ENCODE measurements at places on chromosomes 1 and 21.

DNA sequence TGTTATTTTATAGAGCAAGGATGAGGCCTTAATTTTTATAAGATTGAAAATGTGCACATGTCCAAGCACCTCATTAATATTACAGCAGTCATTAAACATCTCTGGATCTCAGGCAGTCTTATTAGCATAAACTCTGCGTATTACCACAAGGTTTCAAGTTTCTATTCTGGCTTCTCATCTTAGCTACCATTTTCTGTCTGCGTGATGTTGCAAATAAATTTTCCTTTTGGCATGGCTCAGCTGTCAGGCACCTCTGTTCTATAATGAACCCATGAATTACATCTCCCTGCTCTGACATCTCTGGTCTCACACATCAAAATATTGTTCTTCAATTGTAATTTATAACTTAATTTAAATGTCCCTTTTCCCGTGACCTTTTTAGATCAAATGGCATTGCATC, 156.5 kb downstream of the SLC45A1 start:
- no peak for DNase-seq

DNA sequence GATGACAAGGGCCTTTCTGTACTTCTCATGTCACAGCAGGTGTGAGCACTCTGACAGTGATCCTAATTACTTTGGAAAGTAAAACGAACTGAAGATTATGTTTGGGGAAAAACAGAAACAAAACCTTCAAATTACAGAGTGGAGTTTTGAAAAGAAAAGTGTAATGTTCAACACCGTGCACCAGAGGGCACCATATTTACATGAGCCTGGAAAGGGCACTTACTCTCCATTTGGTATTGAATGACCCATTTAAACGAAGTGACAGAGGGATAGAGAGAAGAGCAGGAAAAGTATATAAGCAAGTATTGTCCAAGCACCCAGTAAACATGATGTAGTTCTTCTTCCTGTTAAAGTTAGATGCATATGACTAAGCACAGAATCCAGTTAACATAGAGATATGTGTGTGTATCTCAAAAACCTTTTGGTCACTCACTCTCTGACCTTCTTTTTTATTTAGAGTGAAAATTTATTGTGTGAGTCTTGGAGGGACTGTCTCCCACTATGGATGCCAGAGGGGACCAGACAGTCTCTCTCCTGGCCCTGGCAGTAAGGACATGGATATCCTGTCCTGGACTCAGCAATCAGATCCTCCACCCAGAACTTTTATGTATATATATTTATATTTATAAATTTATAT, 3.8 kb upstream of the RGSL1 start:
- peak; percentile 11 for DNase-seq

- DNase-seq, result peak; percentile 49
These were observed 224.3 kb upstream of the FGGY start for GRCh38 chr1:59072583-59072947.

DNA sequence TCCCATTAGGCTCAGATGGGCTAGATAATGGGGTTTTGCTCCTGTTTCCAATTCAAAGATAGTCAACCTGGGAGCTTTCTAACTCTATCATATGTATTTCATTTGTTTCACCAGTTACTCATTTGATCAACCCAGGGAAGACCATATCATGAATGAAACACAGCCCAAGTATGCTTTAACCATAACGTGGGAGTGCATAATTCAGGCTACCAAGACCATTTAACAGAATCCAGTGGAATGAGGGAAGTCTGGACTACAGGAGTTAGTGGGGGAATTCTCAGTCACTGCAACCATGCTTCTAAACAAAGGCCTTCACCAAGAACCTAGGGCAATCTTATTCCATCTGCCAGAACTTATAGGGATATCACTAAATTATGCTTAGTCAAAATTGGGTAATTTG, 15.0 kb upstream of the SLC16A1 start:
- DNase-seq, result no peak

- no peak for DNase-seq
These were observed 17.7 kb downstream of the AGT start for GRCh38 chr1:230696218-230696617.

GRCh38 chr1:16186655-16187235, 25.7 kb downstream of the ARHGEF19 start:
- no peak for DNase-seq

DNA sequence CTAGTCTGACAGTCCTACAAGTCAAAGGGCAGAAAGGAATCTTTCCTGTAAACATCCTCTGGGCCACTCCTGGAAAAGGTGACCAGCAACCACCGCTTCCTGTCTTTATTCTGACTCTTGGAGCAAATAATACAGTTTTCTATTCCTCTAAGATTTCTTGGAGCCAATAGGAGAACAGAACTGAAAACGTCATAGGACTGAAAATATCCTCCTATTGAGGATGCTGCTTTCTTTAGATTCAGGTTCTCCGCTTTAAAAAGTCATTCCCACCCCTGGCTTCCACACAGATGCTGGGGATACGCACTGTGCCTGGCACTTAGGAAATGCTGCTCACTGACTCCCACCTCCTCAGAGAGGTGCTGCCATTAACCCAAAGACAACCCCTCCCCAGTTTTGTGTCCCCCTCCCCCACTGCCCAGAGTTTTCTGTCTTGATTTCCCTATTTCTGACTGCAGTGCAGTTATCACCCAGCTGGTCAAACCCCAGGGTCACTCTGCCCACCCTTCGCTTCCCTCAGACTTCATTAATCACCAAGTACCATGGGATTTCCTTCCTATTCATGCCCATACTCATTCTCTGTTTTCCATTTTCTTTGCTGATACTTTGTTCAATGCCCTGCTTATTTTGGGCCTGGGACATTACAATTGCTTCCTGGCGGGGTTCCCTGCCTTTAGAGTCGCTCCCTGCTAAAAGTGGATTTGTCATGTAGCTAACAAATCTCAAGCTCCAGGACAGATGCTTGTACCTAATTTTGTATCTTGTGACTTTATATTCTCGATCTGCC, 82.1 kb upstream of the ARHGAP29 start:
- DNase-seq, result peak; percentile 28

DNA sequence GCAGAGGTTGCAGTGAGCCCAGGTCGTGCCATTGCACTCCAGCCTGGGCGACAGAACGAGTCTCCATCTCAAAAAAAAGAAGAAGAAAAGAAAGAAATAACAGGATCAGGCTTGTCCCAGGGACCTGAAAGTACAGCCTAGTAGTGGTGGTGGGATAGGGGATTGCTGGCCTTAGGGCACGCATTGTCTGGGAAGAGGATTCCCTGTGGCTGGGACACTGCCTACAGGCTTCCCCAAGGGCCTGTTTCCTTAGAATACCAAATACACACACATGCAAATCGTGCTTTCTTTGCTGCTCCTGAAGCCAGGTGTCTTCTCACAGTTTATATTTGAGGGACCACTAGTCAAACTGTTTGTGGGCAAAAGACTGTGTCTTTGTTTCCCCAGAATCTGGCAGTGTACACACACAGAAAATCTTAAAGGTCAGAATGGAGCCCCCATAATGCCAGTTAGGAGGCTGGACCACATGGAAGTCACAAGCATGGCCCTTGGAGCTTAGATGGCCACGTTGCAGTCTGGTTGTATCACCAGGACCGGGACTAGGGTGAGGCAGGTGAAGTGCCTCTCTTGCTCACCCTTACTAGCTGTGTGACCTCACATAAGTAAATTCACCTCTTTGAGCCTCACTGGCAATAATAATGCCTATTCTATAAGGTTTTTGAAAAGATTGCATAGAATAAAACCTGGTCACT, 12.7 kb upstream of the ASAP3 start:
- no peak for DNase-seq

- no peak for DNase-seq
These were observed 179.3 kb downstream of the NCAM2 start for GRCh38 chr21:21177353-21177986.

DNA sequence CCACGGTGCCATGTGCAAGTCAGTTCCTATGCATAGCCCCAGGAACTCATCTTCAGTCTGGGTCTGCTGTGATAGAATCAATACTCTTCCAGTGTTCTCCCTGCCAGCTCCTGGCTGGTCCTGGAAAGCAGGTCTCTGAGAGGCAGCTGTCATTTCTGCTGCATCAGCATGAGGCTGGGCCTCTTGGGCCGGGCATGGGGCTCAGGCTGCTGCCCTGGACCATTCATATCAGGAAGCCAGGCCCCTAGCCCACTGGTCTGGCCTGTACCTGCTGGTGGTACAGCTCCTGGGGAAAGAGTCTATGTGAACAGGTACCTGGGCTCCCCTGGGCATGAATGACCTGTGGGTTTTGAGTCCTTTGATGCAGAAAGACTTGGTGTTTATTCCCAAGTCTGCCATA, 173.6 kb upstream of the CSF3R start:
- DNase-seq, result no peak

GRCh38 chr1:86430376-86430775, 6.4 kb downstream of the CLCA2 start:
- no peak for DNase-seq

DNA sequence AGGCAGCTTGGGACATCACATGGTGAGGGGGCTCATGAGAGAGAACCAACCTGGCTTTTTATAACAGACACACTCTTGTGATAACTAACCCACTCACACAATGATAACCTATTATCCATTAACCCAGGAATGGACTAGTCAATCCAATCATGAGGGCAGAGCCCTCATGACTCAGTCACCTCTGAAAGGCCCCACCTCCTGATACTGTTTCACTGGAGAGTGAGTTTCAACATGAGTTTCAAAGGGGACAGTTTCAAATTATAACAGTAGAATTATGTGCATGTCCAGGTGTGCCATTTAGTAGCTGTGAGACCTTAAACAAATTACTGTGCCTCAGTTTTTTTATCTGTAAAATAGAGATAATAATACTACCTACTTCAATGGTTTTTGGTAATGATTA, 47.6 kb upstream of the PPP2R5A start:
- no peak for DNase-seq

DNA sequence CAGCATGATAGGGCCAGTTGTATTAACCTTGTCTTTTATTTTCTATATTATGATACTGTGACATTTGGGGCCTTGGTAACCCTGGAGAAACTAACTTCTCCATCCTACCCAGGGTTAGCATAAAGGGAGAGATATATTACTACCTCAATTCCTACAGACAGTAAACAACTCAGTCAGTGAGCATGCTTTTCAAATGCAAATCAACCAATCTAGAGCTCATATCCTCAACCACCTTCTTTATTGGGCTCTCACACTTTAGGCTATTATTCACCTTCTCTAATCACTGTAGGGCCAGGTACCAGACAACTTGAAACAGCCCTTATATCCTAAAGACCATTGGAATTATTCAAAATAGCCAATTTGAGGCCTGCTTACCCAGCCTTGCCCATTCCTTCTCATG, 477.6 kb downstream of the PTPRC start:
- DNase-seq, result no peak

DNA sequence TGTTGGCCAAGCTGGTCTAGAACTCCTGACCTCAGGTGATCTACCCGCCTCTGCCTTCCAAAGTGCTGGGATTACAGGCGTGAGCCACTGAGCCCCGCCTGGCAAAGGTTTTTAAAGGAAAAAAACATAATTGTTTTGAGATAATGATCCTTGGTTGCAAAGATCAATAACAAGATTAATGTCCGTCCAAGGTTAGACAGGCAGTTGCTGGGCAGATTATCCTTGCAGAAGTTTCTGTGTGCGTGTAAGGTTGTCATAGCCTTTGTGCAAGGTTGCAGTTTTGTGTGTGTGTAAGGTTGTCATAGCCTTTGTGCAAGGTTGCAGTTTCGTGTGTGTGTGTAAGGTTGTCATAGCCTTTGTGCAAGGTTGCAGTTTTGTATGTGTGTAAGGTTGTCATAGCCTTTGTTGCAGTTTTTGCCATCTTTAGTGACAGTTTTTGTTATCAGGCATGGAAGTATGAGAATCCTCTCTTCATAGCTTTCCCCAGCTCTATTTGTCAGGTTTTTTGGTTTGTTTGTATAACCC, 3.6 kb downstream of the YBEY start:
- DNase-seq, result no peak

DNA sequence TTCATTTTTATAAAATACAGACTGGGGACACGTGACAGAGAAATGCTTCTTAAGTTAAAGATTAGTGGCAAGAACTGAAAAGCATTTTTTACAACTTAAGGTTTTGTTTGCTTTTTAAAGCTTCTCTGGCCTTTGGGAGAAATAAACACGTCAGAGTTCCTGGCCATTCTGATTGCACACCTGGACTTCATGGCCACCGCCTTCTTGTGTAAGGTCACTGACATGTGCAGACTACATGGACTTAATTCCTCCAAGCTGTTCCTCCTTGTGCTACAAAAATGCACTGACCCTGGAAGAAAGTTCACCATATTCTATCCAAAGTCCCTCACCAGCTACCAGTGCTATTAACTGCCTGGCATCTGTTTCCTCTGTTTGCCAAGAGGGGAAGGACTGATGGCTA, 56.1 kb downstream of the GADD45A start:
- no peak for DNase-seq

- DNase-seq, result no peak
These were observed 4.2 kb downstream of the B3GALT6 start for GRCh38 chr1:1236176-1236763.

- peak; percentile 78 for DNase-seq
These were observed 64.3 kb upstream of the ZC3H12A start for GRCh38 chr1:37410105-37410504.

DNA sequence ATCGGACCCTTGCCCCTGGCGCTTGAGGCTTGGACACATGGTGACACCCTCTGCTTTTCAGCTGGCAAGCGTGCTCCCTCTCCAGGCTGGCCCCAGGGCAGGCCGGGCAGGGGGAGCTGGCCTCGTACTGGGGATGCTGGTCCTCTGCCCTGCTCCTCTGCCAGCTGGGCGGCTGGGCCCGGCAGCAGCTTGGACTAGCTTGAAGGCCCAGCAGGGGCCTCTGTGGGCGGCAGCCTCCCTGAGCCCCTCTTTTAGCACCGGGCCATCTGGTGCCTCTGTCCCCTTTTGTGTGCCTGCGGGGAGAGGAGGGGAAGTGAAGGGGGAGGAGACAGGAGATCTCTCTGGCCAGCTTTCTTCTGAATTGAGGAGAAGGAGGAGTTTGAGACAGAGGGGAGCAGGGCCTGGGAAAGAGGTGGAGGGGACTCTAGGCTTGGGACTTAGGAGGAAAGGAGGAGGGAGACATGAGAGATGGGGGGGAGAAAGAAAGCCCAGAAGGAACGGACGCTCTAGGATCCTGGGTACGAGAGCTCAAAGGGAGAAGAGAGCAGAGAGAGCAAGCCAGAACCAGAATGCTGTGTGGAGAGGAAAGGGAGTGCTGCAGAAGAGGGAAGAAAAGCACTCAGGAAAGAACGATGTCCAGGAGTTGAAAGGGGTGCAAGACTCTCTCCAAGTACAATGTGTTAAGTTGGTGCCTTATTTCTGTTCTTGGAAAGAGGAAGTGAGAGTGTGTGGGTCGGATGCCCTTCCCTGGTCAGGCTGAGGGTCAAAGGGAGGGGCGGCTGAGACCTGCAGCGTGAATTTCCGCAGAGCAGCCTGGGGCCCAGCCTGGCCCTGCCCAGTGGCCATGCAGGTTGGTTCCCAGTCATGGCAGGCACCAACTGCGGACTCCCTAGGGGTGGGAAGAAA, 40.3 kb downstream of the IER5 start:
- DNase-seq, result peak; percentile 90

DNA sequence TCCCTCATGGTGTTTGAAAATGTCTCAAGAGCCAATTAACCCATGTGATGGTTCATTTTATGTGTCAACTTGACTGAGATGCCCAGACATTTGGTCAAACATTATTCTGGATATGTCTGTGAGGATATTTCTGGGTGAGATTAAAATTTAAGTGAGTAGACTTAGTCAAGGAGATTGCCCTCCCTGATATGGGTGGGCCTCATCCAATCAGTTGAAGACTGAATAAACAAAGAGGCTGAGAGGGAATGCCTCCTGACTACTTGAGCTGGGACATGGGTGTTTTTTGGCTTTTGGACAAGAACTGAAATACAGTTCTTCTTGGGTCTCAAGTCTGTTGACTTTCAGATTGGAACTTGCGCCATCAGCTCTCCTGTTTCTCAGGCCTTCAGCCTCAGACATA, 89.4 kb upstream of the SPATA6 start:
- no peak for DNase-seq

- DNase-seq, result peak; percentile 36
These were observed 351 bp downstream of the MIXL1 start for GRCh38 chr1:226223786-226224244.

Data from brain (organoid and tissue), 16 donors.